ENCODE measurements at places on chromosomes 4 and X.

GRCh38 chrX:119694601-119695534 lies 1.9 kb upstream of the SEPTIN6 start:
- no peak for DNase-seq

- no peak for DNase-seq
These were observed 10.5 kb downstream of the MSX1 start for GRCh38 chr4:4869731-4870571.

- DNase-seq: no peak
These were observed 96.8 kb downstream of the PDLIM5 start for GRCh38 chr4:94548571-94548970.

DNA sequence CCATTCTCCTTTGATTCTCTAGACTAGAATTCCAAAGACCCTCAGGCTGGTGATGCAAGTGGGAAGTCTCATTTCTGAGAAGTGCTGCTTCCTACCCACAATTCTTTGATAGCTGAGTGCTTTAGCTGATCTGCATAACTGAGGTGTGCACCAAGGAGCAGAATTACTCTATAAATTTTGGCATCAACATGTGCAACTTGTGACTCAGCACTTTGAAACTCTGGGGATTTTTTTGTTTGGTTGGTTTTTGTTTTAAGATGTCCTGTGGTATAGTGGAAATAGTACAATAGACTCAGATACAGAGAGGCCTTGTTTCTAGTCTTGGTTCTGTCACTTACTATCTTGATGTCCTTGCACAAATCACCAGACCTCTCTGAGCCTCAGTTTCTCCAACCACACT lies 148.4 kb downstream of the AR start:
- DNase-seq: no peak

DNA sequence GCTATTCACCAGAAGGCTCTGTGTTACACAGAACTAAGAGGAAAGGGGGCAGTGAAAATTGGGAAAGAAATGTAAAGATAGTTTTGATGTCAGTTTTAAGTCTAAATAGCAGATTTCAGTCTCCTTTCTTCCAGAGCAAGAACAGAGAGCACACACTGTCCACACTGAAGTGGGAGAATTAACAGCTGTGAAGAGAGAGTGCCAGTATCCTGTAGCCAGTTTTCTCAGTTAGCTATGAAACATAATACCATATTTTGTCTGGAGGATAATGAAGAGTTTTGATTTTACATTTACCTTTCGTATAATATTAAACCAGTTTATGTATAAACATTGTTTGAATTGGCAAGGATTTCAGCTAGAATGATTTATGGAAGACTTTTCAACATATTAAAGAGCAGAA lies 35.1 kb downstream of the FBXO8 start:
- DNase-seq: no peak

DNA sequence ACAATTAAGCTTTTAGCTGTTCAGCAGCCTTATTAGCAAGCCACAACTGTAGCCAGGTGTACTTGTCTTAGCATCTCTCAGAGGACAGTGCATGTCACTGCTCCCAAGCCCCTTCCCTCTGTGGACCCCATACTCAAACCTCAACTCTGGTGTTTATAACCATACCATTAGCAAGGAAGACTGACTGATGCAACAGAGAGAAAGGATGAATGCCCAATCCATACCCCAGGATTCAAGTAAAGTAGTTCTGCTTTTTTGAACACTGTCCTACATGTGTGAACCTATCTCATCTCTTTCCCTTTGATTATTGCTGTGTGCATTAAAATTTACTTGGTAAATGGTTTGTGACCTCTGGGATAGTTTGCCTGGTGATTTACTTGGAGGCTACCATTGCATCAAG lies 22.8 kb upstream of the CYBB start:
- no peak for DNase-seq

DNA sequence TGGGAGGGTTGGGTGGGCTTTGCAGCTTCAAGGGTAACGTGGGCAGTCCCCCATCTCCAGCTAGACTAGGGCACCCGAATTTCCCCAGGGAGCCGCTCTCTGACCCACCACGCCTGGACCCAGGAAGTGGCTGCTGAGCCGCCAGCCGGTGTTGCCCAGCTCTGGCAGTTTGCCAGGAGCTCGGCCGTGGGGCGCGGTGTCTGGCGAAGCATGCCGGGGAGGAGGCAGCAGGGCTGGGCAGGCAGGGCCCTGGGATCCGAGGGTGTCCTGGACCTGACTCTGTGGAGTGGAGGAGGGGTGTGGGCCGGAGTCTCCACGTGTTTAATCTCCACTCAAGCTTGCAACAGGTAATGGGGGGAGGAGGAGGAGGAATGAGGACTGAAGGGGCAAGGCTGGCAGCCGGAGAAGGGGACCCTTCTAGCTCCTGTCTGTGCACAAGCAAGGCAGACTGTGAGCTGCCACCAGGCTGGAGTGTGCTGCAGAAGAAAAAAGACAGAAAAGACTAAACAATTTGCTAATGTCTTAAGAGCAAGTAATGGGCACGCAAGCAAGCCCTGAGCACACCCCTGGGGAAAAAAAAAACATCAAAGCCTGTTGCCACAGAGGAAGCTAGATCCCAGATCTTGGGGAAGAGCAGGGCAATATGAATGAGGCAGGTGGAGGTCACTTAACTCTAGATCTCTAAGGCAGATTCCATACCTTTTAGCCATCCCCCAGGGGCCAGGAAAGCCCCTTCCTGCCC lies 2.4 kb downstream of the LONRF3 start:
- DNase-seq: no peak

- DNase-seq: no peak
These were observed 9.3 kb downstream of the PDZD4 start for GRCh38 chrX:153821066-153821465.

GRCh38 chr4:7631288-7632014 lies 196.7 kb upstream of the PSAPL1 start:
- DNase-seq: no peak

GRCh38 chr4:54139332-54139731 lies 39.4 kb downstream of the GSX2 start:
- no peak for DNase-seq

Measured in Caco-2 (cell line).